ENCODE measurements at places on chromosomes 12 and 14.

GRCh38 chr12:53267306-53267998 is 647 bp upstream of the ESPL1 start:
- no peak for DNase-seq

GRCh38 chr14:45559626-45560025 is 306.6 kb upstream of the MIS18BP1 start:
- no peak for DNase-seq

DNA sequence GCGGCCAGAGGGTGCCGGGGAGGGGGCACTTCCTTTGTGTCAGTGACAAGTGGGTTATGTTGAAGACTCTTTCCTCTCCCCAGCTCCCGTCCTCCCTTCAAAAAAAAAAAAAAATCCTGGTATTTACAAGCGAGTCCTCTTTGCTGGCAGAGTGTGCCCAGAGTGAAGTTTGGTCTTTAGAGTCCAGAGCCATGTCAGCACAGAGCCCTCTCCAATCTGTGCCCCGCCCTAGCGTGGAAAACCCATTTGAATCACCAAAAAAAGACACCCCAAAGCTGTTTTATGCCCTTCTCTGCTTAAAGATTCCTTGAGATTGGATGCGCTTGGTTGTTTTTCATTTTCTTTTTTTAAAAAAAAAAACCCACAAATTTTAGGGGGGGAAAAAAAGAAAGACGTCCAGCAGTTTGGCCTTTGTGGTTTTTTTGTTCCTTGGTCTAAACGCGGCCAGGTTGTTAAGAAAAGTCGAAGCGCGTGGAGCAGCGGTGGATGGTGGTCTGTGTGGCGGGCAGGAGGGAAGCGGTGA is 3.3 kb downstream of the NKX2-1 start:
- no peak for DNase-seq

- no peak for DNase-seq
Observed at GRCh38 chr12:51403681-51404136, 12.5 kb upstream of the GALNT6 start.

DNA sequence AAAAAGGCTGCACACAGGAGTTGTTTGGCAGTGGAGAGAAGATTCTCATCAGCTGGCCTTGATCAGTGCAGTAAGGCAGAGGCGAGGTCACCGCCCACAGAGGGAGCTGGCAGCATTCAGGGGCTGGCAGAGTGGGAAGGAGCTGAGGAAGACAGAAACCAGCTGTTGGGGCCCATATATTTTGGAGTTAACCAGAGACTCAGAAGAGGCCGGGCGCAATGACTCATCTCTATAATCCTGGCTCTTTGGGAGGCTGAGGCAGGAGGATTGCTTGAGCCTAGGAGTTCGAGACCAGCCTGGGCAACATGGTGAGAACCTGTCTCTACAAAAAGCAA is 17.7 kb downstream of the SMCO2 start:
- DNase-seq: no peak

DNA sequence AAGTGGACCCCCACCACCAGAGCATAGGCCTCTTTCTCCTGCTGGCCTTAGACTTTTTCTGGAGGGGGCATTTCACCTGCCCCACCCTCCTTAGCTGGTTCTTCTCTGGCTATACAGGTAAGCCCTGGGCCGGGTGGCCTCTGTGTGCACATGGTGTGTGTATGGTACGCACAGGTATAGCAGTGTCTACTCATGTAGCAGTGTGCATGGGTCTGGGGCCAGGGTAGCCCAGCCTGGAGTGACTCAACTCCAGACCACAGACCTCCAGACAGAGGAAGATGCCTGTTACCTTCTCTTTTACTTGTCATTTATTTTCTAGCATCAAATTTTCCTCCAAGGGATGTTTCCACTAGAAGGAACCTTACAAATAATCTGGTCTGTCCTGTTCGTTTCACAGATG is 6.9 kb downstream of the KCNA5 start:
- DNase-seq: no peak

DNA sequence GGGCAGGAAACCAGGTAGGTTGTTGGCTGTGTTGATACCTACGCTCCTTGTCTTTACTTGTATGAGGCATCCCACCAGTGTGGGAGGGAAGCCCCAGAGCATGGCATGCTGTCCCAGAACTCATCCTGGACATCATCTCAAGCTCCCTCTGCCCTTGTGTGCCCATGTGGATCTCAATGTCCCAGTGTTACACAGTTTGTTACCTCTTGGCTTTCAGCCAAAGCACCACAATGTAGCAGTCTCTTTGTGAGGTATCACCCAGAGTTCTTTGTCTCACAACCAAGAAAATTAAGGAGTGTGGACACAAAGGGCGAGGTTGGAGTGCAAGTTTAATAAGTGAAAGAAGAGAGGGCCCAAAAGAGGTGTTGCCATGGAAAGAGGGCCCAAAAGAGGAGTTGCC is 43.1 kb upstream of the CDKN3 start:
- no peak for DNase-seq

GRCh38 chr12:96994900-96995299 is 87.8 kb downstream of the NEDD1 start:
- no peak for DNase-seq

GRCh38 chr12:114414031-114414865 is 8.3 kb upstream of the TBX5 start:
- no peak for DNase-seq

DNA sequence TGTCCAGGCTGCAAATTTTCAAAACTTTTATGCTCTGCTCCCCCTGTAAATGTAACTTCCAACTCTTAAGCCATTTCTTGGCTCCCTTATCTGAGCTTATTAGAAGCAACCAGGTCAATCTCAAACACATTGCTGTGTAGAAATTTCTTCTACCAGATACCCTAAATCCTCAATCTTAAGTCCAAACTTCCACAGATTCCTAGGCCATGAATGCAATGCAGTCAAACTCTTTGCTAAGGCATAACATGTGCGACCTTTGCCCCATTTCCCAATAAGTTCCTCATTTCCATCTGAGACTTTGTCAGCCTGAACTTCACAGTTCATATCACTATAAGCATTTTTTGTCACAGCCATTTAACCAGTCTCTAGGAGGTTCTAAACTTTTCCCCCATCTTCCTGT is 64.5 kb downstream of the TMTC3 start:
- no peak for DNase-seq

GRCh38 chr12:114774197-114774596 is 90.2 kb upstream of the TBX3 start:
- no peak for DNase-seq

GRCh38 chr12:16352481-16352880 is 5.0 kb downstream of the MGST1 start:
- DNase-seq: no peak

- DNase-seq: no peak
Observed at GRCh38 chr14:97994020-97994531, 1196.9 kb downstream of the VRK1 start.

- no peak for DNase-seq
Observed at GRCh38 chr12:103093499-103094106, 136.1 kb downstream of the ASCL1 start.

GRCh38 chr12:57118711-57119271 is 7.6 kb upstream of the STAT6 start:
- no peak for DNase-seq

All from nephron progenitor cell (in vitro differentiated cells).